ENCODE measurements at places on chromosomes 4 and X. TPM values are rescaled to one million over a fixed set of nuclear protein-coding genes. Genes with fewer than 3 reads are reported as not detected.

GRCh38 chr4:132587626-132588025 is 561.5 kb upstream of the PCDH10 start:
- H3K27ac ChIP-seq, result no peak overlapping the region
- no peaks in the 10 kb centered on the region for H3K36me3 ChIP-seq
- H3K4me1 ChIP-seq, result no peaks in the 10 kb centered on the region

KLB gene
- total RNA-seq, result 0.72 TPM

DNA sequence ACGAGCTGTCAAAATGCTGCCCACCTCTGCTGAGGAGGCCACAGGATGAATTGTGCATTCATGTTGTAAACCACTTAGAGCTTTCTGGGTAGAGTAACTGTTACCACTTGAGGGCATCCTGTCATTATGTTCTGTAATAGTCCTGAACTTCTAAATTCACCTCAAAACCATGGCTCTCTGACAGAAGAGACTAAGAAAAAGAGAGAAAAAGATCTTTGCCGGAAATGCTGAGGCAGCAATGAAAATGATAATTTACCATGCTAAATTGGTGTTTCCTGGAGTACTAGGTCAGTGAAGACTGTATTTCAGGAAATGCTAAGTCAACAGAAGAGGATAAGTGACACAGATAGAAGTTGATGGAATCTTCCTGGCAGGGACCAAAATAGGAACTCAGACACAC is 942.3 kb upstream of the SLIT2 start:
- H3K4me1 ChIP-seq, result no peaks in the 10 kb centered on the region
- H3K27me3 ChIP-seq, result no peaks in the 10 kb centered on the region
- H3K36me3 ChIP-seq, result no peaks in the 10 kb centered on the region

DNA sequence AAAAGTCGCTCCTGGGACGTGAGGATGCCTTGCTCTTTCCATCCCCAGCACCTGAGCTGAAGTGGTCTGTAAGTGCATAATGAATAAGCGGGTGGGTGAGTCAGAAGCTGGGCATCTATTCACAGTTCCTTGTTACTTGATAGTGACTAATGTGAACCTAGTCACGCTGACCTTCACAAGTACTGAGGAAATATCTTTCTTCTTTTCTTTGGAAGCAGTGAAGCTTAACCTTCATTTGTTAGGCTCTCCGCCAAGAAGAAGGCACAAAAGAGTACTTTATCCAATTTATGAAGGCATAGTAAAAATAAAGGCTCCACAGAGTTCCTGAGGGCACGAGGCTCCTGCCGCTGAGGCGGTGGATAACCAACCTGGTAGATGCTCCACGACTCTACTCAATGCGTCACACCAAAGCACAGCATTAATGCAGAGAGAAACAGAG is 475.7 kb upstream of the SLIT2 start:
- H3K4me1 ChIP-seq, result no peaks in the 10 kb centered on the region
- no peaks in the 10 kb centered on the region for H3K36me3 ChIP-seq

NWD2 gene
- 0.16 TPM for total RNA-seq

- H3K4me3 ChIP-seq, result no peak overlapping the region
- H3K27me3 ChIP-seq, result no peaks in the 10 kb centered on the region
- H3K4me1 ChIP-seq, result peaks cover 4% of the 10 kb centered on the region
- DNase-seq, result no peak
Observed at GRCh38 chr4:186887291-186887700, 163.6 kb upstream of the FAT1 start.

- peak overlapping the region; percentile 76 for H3K4me3 ChIP-seq
- no peaks in the 10 kb centered on the region for H3K36me3 ChIP-seq
- DNase-seq, result no peak
- H3K27ac ChIP-seq, result peak overlapping the region; percentile 90
Observed at GRCh38 chrX:129842510-129843208, 1.0 kb downstream of the ZDHHC9 start.

TCP11X1 gene
- total RNA-seq, result not detected

- H3K27me3 ChIP-seq, result no peaks in the 10 kb centered on the region
- H3K27ac ChIP-seq, result peak overlapping the region; percentile 98
- peak; percentile 93 for DNase-seq
- peaks cover 34% of the 10 kb centered on the region for H3K4me1 ChIP-seq
- peaks cover 8% of the 10 kb centered on the region for H3K36me3 ChIP-seq
- H3K4me3 ChIP-seq, result peak overlapping the region; percentile 70
Observed at GRCh38 chrX:154398668-154399526, 720 bp downstream of the RPL10 start.

- no peak overlapping the region for H3K4me3 ChIP-seq
- H3K27ac ChIP-seq, result no peak overlapping the region
- no peaks in the 10 kb centered on the region for H3K4me1 ChIP-seq
- no peaks in the 10 kb centered on the region for H3K36me3 ChIP-seq
- no peak for DNase-seq
Observed at GRCh38 chr4:23235628-23236390, 543.1 kb downstream of the GBA3 start.

NOX1 gene
- total RNA-seq, result not detected
